Stimulated activated CD4-positive, alpha-beta T cell treated with anti-CD3 and anti-CD28 coated beads, Interleukin-4, amount 100 ng/mL, for 48 hours (primary cell): ENCODE measurements at places on chromosomes 5 and 9.

GRCh38 chr9:16369427-16369826 is 501.0 kb downstream of the BNC2 start:
- DNase-seq = no peak

GRCh38 chr9:127963041-127963358 is 17.8 kb downstream of the EEIG1 start:
- DNase-seq = no peak

DNA sequence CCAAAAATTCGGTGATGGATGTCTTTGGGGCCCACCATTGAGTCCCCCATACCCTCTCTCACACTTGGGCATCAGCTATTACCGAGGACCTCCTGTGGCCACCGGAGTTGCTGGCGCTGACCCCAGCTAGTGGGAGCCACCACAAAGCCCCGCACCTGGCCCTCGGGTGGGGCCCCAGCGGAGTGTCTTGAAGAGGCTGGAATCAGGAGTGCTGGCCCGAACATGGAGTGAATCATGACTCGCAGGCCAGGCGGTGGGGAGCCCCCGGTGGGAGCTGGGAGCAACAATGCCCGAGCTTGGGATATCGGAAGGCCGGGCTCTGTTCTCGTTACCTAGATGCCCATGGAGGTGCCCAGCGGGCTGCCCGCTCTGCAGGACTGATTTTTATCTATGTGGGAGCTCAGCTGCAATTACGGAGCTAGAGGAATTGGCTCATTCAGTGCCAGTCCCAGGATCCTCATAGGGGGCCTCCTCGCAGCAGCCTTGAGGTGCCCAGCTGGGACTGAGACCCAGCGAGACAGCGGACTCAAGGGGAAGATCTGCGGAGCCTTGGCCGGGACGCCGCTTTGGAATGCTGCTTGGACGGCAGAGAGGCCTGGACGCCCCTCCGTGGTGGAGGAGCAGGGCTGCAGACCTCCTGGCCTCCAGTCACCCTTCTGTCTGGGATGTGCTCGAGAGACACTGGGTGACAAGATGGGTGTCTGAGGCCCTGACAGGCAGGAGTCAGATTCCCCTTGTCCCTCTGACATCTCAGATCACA is 70.8 kb downstream of the PSMB7 start:
- DNase-seq = no peak

DNA sequence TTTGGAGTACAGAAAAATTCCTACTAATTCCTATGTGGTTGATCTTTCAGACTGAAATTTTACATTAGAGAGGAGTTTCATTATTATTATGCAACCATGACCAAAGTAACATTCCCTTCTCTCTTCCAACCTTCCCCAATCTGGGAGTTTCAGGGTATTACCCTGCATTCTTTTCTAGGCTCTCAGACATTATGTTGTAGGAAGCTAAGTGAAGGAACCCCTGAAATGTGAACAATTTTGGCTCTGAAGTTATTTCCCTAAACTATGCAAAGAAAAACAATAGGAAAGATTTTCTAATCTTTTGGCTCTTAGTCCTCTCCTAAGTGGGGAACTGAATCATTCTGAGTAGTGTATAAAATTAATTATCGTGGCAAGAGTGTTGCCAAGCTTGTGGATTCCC is 63.3 kb upstream of the ZFAND5 start:
- no peak for DNase-seq

GRCh38 chr5:107633171-107633901 is 37.4 kb downstream of the EFNA5 start:
- no peak for DNase-seq

GRCh38 chr9:88106492-88106891 is 31.8 kb downstream of the SPATA31C2 start:
- DNase-seq = no peak

DNA sequence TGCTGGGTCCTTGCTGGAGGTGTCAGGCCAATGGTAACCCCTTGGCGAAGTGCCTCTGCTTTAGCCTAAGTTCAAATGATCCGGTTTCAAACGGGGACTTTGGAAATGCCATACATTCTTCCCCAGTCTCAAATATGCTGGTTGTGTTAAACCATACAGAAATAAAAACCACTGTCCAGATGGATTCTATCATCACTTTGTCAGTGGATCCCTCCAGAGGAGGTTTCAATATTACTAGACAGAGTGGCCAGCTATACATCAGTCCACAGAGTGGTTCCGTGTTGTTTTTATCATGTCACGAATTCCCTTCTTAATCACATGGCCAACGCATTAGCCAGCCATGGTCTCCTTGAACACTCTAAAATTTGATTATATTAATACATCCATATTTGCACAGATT is 7.3 kb upstream of the RANBP17 start:
- no peak for DNase-seq

GRCh38 chr9:78121488-78121887 is 89.9 kb upstream of the GNAQ start:
- DNase-seq = peak; percentile 42

- no peak for DNase-seq
Observed at GRCh38 chr9:116647515-116647809, 39.6 kb upstream of the TRIM32 start.

DNA sequence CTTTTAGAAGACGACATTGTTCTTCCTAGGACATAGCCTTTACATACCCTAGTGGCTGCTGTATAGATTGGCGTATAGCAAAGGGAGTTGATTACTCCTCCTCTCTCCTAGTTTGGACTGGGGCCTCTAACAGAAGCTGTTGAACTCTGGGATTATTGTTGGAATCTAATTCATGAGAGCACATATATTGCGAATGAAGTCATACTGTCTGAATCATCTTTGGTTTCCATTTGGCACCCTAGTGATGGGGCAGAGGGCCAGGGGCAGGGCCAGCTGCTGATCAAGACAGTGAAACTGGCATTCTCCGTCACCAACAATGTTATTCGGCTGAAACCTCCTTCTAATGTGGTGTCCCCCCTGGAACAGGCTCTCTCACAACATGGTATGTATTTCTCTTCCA is 40.3 kb downstream of the NUP188 start:
- no peak for DNase-seq

- DNase-seq = peak; percentile 68
Observed at GRCh38 chr5:157651623-157652376, 438 bp downstream of the SOX30 start.

DNA sequence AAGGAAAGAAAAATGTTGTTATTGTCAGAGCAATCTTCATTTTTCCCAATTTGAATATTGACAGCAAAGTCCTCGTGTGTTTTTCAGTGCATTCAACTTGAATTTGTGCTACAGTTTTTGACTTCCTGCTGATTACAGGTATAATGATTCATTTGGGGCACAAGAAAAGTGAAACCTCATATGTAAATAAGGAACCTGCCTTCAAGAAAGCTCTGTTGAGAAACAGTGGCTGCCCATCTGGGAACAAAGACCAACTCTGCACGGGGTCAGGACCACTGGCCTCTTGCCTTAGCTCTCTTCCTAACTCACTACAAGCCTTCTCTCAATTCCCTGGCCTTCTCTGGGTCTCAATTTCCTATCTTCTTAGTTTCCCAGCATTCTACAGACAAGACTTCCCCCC is 21.0 kb downstream of the TIMD4 start:
- no peak for DNase-seq

GRCh38 chr9:124906966-124907365 is 33.9 kb downstream of the GOLGA1 start:
- DNase-seq = no peak

DNA sequence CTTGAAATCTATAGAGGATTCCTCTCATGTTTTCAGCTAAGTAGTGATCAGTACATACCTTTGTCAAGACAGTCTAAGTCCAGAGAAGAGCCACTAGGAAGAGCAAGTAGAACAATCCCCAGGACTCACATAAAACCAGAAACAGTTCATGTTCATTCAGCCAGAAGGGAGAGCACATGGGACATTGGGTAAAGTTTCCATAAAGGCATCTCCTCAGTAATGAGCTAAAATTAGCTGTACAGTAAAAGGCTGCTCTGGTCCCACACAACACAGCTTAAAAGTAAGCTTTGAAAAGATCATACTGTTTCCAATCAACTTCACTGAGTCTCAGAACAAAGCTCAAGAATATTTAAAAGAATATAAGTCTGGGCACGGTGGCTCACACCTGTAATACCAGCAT is 32.4 kb downstream of the HOMER1 start:
- DNase-seq = no peak

GRCh38 chr9:36316049-36316448 is 57.8 kb upstream of the GNE start:
- no peak for DNase-seq

GRCh38 chr9:132560616-132561202 is 21.7 kb upstream of the BARHL1 start:
- no peak for DNase-seq
